Activated T-cell treated with anti-CD3 and anti-CD28 coated beads for 1 hour (primary cell): ENCODE measurements at places on chromosomes 7 and 10.

DNA sequence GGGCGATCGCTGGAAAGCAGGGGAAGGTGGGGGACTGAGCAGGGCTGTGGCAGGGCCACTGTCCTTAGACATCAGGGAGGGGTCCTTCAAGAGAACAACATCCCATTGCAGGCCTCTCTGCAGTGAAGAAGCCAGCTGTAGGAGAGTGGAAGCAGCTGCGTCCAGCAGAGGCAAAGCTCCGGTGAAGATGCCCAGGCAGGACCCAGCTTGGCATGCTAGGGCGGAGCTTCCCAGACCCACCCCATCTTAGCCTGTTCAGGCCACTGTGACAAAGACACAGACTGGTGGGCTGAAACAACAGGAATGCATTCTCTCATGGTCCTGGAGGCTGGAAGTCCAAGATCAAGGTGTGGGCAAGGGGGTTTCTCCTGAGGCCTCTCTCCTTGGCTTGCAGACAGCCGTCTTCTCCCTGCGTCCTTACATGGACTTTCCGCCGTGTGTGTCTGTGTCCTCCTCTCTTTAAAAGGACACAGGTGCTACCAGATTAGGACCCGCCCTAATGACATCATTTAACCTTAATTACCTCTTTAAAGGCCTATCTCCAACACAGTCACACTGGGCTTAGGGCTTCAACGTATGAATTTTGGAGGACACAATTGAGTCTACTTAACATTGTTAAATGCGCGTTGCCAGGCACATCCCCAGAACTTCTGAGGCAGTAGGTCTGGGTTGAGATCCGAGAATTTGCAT is 178.1 kb upstream of the GRB10 start:
- no peak for DNase-seq

DNA sequence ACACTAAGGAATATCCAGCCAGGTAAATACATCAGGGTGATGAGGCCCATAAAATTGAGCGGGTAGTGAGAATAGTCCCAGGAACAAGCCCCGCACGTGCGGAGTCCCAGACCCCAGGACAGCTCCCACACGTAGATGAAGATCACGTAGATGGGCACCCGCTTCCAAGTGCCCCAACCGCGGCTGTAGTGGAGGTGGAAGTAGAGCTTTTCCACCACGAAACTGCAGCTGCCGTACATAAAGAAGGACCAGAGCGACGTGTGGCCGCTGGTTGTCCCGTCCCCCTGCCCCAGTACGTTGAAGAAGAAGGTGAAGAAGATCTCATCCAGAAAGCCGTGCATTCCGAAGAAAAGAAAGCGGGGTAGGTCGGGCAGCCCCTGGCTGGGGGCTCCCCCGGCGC is 948 bp downstream of the TMEM229A start:
- DNase-seq = no peak

DNA sequence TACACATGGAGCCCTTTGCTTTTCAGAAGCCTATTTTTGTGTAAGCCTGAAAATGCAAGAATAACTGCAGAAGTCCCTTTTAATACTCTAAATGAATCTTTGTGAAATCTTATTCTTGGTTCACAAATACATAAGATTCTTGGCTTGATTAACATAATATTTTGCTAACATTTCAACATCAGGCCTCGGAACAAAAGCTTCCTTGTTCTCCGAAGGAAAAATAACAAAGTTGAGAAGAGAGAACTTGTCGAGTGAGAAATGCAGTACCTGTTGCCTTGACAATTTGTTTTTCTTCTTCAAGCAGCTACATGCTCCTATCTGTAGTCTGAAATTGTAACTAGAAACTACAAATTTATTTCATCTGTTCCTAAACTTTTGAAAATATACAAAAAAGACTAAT is 8.5 kb downstream of the NT5C2 start:
- DNase-seq = no peak

- no peak for DNase-seq
Observed at GRCh38 chr10:92826504-92826903, 21.8 kb upstream of the EXOC6 start.

- DNase-seq = no peak
Observed at GRCh38 chr7:82264783-82265305, 178.7 kb downstream of the CACNA2D1 start.

DNA sequence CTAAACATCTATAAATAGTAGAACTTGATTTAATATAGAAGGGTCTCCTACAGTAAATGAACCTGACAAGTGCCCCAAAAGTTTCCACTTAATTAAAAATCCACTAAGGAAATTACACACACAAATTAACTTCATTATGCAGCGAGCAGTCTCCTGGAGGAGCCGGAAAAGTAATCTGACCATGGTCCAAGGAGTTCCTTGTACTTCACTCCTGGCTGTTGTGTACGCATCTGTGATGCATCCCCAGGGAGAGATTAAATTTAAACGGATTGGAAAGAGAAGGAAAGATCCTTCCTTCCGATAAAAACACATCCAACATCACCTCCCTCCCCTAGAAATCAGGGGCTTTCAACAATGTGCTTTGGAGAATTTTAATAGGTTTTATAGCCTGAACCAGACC is 85.5 kb downstream of the PARD3 start:
- DNase-seq = no peak

- no peak for DNase-seq
Observed at GRCh38 chr7:771234-772004, 44.3 kb upstream of the PRKAR1B start.

DNA sequence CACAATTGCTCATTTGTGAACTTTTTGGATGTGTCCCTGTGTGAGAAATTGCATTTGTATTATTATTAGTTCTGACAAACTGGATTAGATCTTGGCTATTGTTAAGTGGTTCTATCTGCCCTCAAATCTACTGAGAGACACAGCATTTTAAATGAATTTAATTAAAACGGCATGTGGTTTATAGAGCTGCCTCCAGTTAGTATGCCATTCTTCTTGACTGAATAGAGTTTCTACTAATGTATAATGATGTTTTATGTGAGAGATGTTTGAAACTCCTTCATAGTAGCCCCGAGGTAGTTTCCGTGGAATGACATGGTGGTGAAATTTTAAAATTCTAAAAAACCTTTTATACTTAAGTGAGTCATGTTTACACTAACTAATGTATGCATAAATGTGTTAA is 110.9 kb downstream of the DYNC1I1 start:
- DNase-seq = no peak

DNA sequence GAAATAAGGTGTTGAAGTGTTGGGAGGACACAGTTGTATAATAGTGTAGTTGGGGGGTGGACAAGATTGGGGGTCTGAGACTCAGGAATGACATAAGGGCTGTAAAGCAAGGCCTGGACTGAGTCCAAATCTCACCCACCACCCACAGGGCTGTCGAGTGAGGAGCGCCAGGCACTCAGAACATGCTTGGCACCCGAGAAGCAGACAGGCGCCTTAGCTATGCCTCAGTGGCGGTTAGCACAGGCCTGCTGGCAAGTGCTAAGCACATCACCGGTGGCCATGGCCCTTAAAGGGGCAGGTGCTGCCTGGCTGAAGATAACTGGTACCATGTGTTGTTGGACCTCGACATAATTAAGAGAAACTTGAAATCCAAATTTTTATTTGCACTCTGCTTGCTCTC is 90.7 kb downstream of the COL13A1 start:
- DNase-seq = no peak

DNA sequence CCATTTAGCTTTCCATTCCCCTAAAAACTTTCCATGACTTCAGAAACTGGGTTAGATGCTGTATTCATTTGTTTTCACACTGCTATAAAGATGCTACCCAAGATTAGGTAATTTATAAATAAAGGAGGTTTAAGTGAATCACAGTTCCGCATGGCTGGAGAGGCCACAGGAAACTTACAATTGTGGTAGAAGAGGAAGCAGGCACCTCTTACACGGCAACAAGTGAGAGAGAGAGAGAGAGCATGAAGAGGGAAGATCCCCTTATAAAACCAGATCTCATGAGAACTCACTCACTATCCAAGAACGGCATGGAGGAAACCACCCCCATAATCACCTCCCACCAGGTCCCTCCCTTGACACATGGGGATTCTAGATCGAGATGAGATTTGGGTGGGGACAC is 336.8 kb downstream of the TFEC start:
- DNase-seq = no peak

DNA sequence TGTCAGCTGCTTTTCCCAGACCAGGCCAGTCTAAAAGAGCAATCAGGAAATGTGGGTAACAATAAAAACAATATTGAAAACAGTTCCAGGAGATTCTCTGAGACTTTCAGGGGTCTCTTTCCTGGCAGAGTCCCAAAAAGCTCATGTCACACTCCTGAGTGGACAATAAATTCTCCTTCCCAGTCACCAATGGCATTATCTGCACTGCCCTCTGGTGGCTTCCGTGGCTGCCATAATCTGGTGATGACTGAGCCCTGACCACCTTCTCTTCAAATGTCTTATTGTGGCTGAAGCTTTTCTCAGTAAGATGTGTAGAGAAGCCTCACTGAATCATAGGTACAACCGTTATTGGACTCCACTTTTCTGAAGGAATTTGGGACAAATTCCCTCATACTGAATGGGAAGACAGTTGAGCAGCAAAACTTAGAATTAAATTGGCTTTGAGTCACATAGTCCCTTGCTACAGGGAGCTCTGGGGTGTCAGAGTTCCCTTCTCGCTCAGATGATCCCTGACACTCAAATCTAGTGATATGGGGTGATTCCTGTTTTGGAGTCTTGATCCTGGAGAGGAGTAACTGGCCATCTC is 24.4 kb upstream of the ASAH2 start:
- DNase-seq = peak; percentile 9

DNA sequence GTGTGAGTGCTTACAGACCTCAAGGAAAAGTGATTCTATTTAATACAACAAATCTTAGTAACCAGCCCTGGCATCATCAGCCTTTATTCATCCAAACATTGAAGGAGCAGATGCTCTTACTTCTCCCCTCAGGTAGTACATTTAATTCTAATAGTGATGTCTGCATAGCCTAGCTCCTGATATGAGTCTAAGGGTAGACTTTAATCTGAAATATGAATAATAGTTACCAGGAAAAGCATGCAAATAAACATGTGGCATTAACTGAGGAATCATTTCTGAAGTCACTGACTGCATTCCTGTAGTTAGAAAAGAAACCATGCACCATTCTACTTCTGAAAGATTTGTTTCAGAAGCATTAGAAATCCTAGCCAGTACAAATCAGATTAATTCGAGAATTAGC is 25.7 kb upstream of the LMBR1 start:
- no peak for DNase-seq

DNA sequence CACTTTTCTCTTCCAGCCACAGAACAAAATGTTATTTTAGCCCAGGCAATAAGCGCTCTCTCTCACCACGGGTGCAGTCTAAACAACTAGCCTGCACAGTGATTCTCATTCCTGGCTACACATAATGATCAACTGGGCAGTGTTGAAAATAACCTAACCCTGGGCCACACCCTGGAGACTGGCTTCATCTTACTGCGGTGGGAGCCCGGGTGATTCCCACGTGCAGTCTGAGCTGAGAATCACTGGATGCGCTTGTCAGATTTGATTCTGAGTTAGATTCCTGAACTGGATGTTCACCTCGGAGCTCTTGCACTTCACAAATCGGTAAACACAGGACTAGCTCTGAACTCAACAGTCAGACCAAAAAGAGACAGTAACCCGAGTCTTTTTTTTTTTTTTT is 14.9 kb downstream of the ZC3HAV1 start:
- DNase-seq = no peak

DNA sequence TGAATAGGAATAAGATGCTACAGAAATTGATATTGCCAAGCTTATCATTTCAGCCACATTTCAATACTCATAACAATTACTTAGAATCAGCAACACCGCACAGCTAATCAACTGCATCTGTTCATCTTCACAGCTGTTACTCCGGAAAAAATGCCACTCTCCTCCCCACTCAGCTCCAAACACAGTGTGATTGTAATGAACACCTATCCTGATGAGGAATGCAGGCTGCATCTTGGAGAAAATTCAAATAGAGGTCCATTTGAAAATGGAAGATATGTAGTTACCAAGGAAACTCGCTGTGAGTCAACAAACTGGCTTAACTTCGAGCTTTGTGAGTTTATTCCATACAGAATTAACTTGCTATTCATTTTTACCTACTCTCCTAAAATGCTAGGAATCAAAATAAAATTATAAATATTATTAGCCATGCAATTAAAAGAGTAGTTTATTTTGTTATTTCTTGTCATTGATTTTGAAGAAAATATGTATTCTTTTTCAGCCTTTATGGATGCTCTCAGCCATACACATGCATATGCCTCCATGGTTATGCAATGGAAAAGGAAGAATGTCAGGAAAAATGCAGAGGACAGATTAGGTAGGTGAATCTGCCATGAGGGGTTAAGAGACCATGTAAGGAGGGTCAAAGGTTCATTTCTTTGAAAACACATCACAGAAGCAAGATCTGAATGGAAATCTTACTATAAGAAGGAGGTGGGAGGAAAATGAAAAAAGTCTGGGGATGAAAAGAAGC is 267.2 kb downstream of the POM121L12 start:
- DNase-seq = no peak

GRCh38 chr10:66362522-66362921 is 563.3 kb upstream of the LRRTM3 start:
- DNase-seq = no peak

DNA sequence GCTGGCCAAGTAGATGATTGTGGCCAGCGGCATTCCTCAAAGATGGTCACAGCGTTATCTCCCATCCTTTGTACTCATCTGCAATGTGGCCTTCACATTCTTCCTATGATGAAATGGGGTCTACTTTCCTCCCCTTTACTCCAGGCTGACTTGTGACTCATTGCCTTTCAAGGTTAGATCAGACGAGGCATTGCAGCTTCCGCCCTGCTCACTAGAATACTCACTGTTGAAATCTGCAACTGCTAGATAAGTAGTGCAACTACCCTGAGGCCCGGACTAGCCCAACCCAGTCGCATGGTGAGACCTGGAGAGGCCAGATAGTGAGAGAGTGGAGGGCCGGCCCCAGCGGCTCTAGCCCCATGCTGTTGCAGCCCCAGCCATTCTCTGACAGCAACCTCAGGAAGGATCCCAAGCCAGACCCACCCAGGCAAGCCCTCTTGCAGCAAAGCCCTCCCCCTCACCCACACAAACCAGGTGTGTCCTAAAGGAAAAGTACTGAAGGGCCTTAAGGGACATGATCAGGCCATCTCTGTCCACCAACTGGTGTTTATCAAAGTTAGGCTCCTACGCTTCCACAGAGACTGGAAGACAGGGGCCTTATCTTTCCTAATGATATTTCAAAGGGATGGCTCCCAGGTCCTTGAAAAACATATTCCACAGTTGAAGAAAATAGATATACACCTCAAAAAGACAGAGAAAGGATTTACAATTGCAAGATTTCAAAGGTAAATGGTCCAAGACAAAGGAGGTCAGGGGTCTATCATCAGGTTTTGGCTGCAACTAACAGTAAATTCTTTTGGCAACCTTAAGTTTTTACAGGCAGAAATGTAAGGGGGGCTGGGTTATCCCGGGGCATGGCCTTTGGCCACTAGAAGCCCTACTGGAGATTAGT is 107.2 kb upstream of the TRIM24 start:
- DNase-seq = no peak

GRCh38 chr10:43145311-43145710 is 7.1 kb downstream of the CSGALNACT2 start:
- no peak for DNase-seq

GRCh38 chr10:117441361-117441760 is 66.1 kb upstream of the PDZD8 start:
- no peak for DNase-seq
